ENCODE measurements at places on chromosomes 13 and 19.

DNA sequence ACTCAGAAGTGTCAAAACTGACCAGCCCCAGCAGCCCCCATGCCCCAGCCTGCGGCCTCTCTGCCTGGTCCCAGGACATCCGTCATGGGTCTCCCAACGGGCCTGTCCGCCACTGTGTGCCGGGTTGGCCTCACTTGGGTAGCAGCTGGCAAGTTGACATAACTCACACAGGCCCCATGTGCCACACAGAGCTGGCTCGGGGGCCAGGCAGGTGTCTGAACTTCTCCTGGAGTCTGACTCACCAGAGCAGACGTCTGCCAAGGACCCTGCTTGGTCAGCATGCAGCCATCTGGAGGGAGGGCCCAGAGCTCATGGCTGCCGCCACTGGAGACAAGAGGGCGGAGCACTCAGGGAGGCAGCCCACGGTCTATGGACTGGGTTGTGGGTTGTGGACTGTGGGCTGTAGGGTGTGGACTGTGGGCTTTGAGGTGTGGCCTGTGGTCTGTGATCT lies 32.0 kb upstream of the TMEM255B start:
- peak; percentile 30 for DNase-seq

DNA sequence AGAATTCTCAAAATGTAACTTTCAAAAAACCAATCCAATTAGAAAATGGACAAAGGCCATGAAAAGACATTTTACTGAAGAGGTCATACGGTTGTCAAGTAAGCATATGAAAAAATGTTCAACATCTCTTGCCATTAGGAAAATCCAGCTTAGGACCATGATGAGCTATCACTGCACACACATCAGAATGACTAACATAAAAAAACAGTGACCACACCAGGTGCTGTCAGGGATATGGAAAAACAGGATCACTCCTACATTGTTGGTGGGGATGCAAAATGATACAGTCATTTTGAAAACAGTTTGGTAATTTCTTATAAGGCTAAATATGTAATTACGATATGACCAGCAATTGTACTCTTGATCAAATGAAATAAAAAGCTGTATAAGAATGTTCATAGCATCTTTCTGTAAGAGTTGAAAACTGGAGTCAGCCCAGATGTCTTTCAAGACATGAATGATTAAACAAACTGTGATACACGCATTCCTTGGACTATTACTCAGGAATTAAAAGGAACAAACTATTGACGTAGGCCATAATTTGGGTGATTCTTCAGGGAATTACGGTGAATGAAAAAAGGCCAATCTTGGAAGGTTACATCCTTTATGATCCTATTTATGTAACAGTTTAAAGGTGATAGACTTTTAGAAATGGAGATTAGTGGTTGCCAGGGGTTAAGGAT lies 26.9 kb upstream of the RCBTB2 start:
- DNase-seq: peak; percentile 82

- no peak for DNase-seq
Observed at GRCh38 chr19:13037731-13038130, 42.5 kb downstream of the NFIX start.

- DNase-seq: no peak
Observed at GRCh38 chr13:97185751-97186150, 36.4 kb upstream of the MBNL2 start.
